NCI-H524 treated with DMSO at 0.1 percent for 48 hours (cell line): ENCODE measurements at places on chromosomes 4 and X.

DNA sequence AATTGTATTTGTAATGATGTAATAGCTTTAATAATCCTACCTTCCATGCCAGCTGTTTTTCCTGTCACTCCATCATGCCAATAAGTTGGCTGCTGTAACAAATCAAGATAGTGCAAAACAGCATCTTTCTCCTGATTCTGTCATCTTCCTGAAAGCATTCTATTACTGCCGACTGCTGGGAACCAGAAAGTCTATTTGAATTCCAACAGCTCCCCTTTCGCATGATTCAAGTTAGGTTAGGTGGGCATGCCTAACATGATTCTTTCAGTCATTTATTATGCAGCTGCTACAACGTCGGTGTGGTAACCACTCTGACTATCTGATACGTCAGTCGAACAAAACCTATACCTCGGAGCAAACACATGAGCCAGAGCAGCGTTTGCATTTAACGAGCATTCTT, 127.9 kb upstream of the DMD start:
- DNase-seq = no peak

GRCh38 chr4:8202108-8203051, 3.3 kb downstream of the SH3TC1 start:
- DNase-seq = no peak

GRCh38 chr4:168886351-168886750, 123.7 kb downstream of the CBR4 start:
- no peak for DNase-seq

- no peak for DNase-seq
Measured at GRCh38 chr4:154064244-154064643, 275.4 kb upstream of the SFRP2 start.

- no peak for DNase-seq
Measured at GRCh38 chrX:9522378-9523155, 57.7 kb downstream of the TBL1X start.

DNA sequence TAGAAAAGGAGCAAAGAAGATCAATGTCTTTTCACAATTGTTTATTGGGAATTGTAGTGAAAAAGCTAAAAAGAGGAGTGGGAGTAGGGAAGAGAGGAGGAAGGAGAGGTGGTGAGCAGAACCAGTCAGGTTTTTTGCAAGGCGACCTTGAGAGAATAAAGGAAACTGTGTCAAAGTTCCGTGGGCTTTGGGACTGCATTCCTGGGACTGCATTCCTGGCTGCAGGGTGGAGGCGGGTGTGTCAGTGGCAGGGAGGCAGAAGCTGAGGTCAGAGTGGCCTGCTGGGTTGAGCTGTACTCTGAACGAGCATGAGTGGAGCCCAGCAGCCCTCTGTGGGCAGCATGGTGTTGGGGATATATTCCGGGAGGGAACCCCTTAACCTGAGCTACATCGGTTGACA, 66.8 kb upstream of the UCP1 start:
- no peak for DNase-seq

- no peak for DNase-seq
Measured at GRCh38 chr4:15149839-15150592, 147.7 kb downstream of the CPEB2 start.

DNA sequence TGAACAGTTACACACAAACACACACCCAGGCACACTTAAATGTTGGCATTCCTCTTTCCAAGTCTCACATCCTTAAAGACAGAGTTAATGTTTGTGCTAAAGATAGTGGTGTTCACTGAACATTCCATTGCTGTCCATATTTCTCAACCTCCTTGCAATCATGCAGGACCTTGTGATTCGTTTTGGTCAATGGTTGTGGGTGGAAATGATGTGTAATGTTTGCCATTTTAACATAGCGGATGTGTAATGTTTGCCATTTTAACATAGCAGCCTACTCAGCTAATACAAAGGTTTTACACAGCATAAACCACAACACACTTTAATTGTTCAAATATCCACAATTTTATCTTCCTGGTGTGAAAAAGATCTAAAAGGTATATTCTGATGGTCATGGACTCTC, 93.9 kb downstream of the CEP44 start:
- DNase-seq = no peak

- DNase-seq = no peak
Measured at GRCh38 chr4:47705326-47705981, 132.4 kb downstream of the CORIN start.

- DNase-seq = no peak
Measured at GRCh38 chr4:111323916-111324315, 701.0 kb upstream of the PITX2 start.

DNA sequence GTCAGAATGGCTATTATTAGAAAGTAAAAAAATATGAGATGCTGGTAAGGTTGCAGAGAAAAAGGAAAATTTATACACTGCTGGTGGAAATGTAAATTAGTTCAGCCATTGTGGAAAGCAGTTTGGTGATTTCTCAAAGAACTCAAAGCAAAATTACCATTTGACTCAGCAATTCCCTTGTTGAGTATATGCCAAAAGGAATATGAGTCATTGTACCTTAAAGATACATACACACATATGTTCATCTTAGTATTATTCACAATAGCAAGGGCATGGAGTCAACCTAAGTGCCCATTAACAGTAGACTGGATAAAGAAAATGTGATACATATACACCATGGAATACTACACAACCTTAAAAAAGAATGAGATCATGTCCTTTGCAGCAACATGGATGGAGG, 148.2 kb downstream of the COMMD8 start:
- no peak for DNase-seq

DNA sequence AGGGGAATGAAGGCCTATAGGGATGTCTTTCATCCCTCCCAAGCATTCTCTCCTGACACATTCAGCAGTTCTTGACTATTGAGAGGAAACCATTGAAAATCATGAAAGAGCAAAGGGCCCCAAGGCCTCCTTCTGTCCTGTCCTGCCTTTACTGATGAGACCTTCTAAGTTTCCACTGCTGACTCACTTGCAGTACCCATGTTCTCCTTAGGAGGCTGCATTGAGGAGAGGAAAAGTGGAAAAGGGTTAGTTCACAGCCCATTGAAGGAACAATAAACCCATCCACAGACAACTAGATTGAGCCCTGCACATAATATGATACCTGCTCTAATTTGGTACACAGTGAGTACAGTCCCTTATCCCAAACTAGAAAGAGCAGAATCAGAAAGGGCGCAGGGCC, 115.1 kb upstream of the PNPLA4 start:
- no peak for DNase-seq

DNA sequence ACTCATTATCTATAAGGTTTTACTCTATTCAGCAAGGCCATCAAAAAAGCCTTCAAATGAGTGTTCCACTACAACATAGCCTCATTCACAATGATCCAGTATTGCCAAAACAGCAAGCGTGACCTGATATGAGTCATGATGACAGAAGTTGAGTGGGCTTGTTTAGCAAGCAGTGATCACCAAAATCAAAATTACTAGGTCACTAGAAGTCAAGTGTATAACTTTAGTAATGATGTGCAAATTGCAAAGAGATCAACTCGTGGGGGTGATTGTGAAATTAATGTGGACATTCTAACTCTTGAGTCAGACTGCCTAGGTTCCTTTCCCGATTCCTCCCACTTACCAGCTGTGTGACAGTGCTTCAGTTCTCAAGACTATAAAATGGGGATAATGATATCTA, 124.5 kb downstream of the CHM start:
- DNase-seq = no peak

GRCh38 chrX:151723156-151723760, 7.4 kb downstream of the FATE1 start:
- DNase-seq = no peak

DNA sequence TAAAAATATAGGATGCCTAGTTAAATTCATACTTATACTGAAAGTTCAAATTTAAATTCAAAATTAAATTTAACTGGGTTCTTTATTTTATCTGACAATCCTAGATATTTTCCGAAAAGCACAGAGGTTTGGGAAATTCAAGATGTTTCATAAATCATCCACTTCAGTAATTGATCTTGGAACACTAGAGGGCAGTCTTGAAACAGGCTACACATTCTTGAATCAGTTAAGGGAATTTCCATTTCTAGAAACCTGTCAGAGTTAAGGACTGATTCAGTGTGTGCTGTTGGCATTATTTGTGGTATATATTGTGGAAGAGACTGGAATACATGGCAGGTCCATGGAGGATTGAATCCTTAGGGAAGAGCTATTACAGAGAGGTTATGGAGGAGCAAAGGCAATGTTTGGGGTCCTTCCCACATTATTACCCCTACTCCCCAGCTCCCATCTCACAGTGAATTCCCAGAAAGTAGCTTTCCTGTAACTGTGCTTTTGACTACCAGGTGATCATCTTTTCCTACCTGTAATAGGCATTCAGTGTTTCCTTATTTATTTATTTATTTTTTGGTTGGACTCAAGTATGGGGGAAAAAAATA, 92.9 kb downstream of the EGF start:
- no peak for DNase-seq

GRCh38 chr4:25190407-25190806, 30.2 kb upstream of the SEPSECS start:
- DNase-seq = no peak

DNA sequence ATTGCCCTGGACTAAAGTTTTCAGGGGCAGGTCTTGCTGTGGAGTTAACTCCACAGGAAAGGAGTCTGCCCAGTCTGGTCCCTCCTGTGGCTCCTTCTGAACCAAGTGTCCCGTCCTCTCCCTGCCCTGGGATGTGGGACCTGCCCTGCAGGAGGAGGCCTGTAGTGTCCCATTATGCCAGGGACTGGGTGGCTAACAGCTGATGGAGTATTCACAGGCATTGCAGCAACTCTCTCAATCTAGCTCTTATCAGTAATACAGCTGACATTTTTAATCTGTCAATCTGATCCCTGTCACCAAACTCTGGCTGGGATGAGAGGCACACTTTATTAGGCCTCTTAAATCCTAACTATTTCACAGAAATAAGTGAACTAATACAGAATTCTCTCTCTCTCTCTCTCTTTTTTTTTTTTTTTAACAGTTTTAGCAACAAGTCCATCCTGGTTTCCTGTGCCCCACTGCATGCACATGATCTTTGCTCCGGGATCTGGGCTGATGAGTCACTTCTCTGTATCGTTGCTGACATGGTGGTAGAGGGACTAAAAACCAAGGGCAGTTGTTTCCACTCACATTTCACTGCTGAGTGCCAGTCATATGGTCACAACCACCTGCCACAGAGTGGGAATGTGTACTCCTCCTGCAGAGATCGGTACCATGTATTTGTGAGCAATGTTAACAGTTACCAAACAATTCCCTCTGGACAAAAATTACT, 39.1 kb downstream of the HAND2 start:
- no peak for DNase-seq

GRCh38 chrX:149036086-149036485, 469.0 kb downstream of the IDS start:
- DNase-seq = no peak

- no peak for DNase-seq
Measured at GRCh38 chrX:63513825-63514568, 162.9 kb upstream of the SPIN4 start.

GRCh38 chr4:86950831-86951525, 16.2 kb downstream of the AFF1 start:
- DNase-seq = no peak

DNA sequence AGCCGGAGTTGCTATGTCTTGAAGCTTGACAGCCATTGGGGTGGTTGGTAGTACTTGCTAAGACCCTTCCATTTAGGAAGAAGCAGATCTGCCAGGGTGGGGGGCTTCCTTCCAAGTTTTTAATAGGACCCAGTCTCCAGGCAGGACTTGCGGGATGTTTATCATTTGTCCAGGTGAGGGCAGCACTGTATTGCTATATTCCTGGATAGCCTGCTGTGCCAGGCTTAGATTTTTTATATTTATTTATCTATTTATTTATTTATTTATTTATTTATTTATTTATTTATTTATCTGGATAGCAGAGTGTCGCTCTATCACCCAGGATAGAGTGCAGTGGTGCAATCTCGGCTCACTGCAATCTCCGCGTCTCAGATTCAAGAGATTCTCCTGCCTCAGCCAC, 87.4 kb upstream of the CT45A1 start:
- DNase-seq = no peak

- no peak for DNase-seq
Measured at GRCh38 chrX:16002185-16002584, 121.2 kb upstream of the GRPR start.
